ENCODE measurements at places on chromosomes 6 and 20. TPM values are rescaled to one million over a fixed set of nuclear protein-coding genes. Genes with fewer than 3 reads are reported as not detected.

Gene ISM1
- total RNA-seq: 0.23 TPM

DNA sequence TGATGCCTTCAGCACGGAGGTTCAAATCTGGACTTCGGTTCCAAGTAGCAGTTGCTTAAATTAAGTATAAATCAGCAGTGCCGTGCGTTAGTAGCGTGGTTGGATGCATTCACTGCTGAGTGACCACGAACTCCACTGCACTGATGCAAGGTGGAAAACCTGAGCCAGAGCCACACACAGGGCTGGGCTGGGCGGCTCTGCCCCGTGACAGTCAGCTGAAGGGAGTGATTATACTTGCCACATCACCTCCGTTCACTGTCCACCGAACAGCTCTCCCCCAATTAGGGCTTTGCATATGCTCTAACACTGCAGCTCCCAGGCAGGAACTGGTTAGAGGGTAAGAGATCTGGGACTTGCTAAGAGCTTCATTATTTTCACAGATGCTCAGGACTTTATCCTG lies 22.2 kb downstream of the PPP1R3G start:
- no peaks in the 10 kb centered on the region for H3K27me3 ChIP-seq
- no peak overlapping the region for H3K27ac ChIP-seq
- no peak for DNase-seq
- no peaks in the 10 kb centered on the region for H3K4me1 ChIP-seq
- no peak overlapping the region for H3K4me3 ChIP-seq

- H3K27ac ChIP-seq: no peak overlapping the region
- H3K27me3 ChIP-seq: no peaks in the 10 kb centered on the region
- H3K4me3 ChIP-seq: no peak overlapping the region
- no peak for DNase-seq
These were observed 37.0 kb downstream of the BCKDHB start for GRCh38 chr6:80143419-80143937.

Gene COL11A2
- total RNA-seq: 0.79 TPM

GRCh38 chr20:2749343-2749950 lies 51.0 kb downstream of the CPXM1 start:
- H3K4me1 ChIP-seq: peaks cover 20% of the 10 kb centered on the region
- H3K36me3 ChIP-seq: no peaks in the 10 kb centered on the region
- no peak overlapping the region for H3K4me3 ChIP-seq

DNA sequence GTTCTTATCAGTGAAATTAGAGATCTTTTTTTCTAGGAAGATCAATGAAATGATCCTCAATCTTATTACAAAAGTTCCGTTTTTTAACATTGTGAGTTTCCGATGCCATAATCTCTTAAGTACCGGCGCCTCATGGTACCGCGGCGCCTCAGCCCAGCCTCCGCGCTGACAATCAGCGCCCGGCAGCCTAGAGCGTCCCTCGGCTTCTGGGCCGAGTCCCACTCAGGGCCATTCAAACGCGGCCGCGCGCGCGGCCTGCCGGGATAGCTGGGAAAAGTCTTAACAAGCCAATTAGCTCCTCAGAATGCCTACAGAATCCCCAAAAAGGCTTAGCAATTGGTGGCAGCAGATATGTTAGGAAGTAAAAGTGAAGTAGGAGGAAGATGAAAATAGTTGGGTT lies 204.8 kb downstream of the ADGB start:
- no peaks in the 10 kb centered on the region for H3K4me1 ChIP-seq
- H3K36me3 ChIP-seq: no peaks in the 10 kb centered on the region
- DNase-seq: no peak
- H3K4me3 ChIP-seq: no peak overlapping the region
- H3K27me3 ChIP-seq: peaks cover 6% of the 10 kb centered on the region

Gene CDSN
- total RNA-seq: not detected

DNA sequence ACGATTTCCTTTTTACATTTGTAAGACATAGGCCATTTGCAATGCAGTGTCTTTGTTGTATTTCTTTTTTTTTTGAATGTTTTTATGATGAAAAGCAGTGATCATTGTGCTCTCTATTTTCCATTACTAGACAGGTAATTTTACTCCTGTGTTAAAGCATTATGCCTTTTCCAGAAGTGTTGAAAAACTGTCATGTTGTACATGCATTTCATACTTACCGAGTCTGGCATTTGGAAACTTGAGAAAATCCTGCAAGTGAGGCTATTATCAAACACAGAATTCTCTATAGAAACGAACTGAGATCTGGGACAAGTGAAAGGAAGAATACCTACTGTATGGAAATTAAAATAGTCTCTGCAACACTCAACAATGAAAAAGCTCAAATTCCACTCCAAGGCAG lies 78.6 kb upstream of the CNR1 start:
- no peaks in the 10 kb centered on the region for H3K4me1 ChIP-seq
- H3K36me3 ChIP-seq: no peaks in the 10 kb centered on the region
- H3K27ac ChIP-seq: no peak overlapping the region

DNA sequence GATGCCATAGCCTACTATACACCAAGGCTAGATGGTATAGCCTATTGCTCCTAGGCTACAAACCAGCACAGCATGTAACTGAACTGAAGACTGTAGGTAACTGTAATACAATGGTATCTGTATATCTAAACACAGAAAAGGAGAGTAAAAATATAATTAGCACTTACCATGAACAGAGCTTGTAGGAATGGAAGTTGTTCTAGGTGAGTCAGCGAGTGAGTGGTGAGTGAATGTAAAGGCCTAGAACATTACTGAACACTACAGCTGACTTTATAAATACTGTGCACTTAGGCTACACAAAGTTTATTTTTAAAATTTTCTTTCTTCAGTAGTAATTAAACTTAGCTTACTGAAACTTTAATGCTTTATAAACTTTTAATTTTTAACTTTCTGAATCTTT lies 129.5 kb downstream of the BTBD9 start:
- no peak for DNase-seq
- no peak overlapping the region for H3K27ac ChIP-seq
- no peak overlapping the region for H3K4me3 ChIP-seq
- H3K27me3 ChIP-seq: no peaks in the 10 kb centered on the region
- H3K4me1 ChIP-seq: no peaks in the 10 kb centered on the region

DNA sequence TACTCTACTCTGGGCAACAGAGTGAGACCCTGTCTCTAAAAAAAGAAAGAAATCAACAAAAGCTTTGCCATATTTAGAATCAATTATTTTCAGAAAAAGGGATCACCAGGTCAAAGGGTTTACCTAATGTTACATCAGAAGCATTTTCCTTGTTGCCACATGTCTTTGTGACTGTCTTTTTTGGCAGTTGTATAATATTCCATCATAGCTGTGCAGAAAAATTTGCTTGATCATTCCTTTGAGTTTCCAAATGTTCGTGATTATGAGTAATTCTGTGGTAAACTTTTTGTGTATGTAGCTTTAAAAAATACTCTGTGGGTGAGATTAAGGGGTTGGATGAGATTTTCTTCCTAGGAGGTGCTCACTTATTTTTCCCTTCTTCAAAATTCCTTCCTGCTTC lies 26.4 kb downstream of the PNPLA1 start:
- no peak overlapping the region for H3K4me3 ChIP-seq
- peaks cover 48% of the 10 kb centered on the region for H3K27me3 ChIP-seq
- H3K27ac ChIP-seq: no peak overlapping the region
- H3K4me1 ChIP-seq: no peaks in the 10 kb centered on the region

DNA sequence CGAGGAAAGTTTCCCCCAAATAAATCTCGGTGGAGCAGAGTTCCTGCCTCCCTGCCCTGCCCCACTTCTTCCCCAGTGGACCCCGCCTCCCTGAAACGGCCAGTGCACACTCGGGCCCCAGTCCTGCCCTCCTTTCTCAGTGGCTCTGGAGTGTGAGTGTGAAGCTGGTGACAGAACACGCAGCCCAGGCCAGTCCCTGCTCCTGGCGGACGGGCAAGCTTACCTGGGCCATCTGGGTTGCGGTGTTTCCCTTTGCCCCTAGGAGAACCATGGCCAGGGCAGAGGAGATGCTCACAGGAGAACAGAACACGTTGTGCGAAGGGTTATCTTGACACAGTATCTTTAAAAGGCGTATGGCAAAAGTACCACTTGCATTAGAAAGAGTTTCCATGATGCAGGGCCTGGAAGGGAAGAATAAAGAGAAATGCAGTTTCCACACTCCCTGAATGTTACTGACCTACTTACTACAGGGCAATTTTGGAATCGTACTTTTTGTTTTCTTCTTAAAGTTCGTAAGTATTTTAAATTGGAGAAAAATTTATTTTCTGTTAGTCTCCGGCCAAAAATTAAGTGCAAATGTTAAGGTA lies 2.8 kb downstream of the SERPINB9 start:
- peaks cover 56% of the 10 kb centered on the region for H3K36me3 ChIP-seq
- peak overlapping the region; percentile 96 for H3K4me3 ChIP-seq
- H3K4me1 ChIP-seq: peaks cover 46% of the 10 kb centered on the region
- H3K27me3 ChIP-seq: no peaks in the 10 kb centered on the region
- DNase-seq: no peak

GRCh38 chr6:130421585-130421984 lies 55.8 kb downstream of the TMEM200A start:
- no peak overlapping the region for H3K27ac ChIP-seq
- H3K27me3 ChIP-seq: no peaks in the 10 kb centered on the region
- peaks cover 2% of the 10 kb centered on the region for H3K4me1 ChIP-seq
- H3K36me3 ChIP-seq: peaks cover 2% of the 10 kb centered on the region
- DNase-seq: no peak

DNA sequence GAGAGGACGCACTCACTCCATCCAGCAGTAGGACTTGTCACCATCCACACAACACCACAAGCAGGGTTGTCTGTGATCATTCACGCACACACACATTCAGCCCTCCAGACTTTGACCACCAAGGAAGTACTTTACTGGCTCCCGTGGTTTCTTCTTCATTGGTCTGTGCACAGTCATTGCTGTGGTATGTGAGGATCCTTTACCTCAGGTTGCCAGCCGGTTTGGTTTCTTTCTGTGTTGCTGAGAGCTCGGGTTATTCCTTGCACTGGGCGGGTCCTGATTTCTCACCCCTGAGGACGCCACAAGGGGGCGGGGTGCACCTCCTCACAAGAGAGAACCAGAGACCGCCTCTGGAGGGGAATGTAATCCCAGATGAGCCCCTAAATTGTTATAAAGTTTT lies 11.2 kb downstream of the SLC35A1 start:
- no peak overlapping the region for H3K4me3 ChIP-seq
- H3K27ac ChIP-seq: peak overlapping the region; percentile 39
- H3K4me1 ChIP-seq: peaks cover 14% of the 10 kb centered on the region
- peaks cover 12% of the 10 kb centered on the region for H3K36me3 ChIP-seq
- no peaks in the 10 kb centered on the region for H3K27me3 ChIP-seq

Gene C6orf47
- total RNA-seq: 24.7 TPM

Gene PTP4A1
- total RNA-seq: 63.6 TPM

- peaks cover 82% of the 10 kb centered on the region for H3K4me1 ChIP-seq
- peaks cover 21% of the 10 kb centered on the region for H3K36me3 ChIP-seq
- no peak for DNase-seq
- H3K4me3 ChIP-seq: peak overlapping the region; percentile 78
These were observed 232.5 kb upstream of the TAB2 start for GRCh38 chr6:149084808-149085556.

DNA sequence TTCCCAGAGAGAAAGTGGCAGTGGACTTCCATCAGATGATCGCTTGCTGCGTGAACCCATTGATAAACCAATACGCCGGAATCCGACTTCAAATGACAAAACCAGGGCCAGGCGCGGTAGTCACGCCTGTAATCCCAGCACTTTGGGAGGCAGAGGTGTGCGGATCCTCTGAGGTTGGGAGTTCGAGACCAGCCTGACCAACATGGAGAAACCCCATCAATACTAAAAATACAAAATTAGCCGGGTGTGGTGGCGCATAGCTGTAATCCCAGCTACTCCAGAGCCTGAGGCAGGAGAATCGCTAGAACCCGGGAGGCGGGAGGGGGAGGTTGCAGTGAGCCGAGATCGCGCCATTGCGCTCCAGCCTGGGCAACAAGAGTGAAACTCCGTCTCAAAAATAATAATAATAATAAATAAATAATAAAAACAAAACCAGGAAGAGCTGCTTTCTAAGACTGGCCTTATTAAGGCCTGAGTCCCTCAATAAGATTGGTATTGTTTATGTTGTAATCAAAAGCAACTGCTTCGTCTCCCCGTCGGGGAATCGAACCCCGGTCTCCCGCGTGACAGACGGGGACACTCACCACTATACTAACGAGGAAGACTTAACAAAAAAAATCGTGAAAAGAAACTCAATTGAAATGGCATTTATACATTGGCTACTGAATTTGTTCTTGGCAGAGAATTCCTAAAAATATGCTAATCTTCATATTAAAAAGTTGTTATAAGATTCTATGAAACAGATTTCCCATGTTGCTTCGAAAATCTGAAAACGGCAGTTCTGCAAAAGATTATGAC lies 110.2 kb upstream of the ZNF184 start:
- no peaks in the 10 kb centered on the region for H3K36me3 ChIP-seq
- H3K27ac ChIP-seq: no peak overlapping the region
- peaks cover 53% of the 10 kb centered on the region for H3K27me3 ChIP-seq

- no peak for DNase-seq
- no peaks in the 10 kb centered on the region for H3K4me1 ChIP-seq
- H3K27ac ChIP-seq: no peak overlapping the region
- H3K36me3 ChIP-seq: no peaks in the 10 kb centered on the region
- H3K27me3 ChIP-seq: no peaks in the 10 kb centered on the region
These were observed 537.6 kb downstream of the HDGFL1 start for GRCh38 chr6:23106951-23107350.
